ENCODE measurements at places on chromosomes 13 and 19.

DNA sequence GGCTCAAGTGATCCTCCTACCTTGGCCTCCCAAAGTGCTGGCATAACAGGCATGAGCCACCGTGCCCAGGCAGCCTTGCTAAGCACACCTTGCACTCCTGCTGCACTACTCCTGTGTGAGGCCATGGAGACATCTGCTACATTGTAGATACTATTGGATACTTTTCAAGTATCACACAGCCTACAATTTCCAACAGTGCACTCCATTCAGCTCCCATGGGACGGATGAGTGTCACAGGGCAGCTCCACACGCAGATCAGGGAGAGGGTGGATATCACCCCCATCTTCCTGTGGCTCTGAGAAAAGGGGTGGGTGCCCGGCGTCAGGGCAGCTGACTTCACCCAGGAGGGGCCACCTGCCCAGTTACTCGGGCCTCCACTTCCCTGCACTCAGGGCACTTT, 39.1 kb upstream of the CCNE1 start:
- no peak for DNase-seq

DNA sequence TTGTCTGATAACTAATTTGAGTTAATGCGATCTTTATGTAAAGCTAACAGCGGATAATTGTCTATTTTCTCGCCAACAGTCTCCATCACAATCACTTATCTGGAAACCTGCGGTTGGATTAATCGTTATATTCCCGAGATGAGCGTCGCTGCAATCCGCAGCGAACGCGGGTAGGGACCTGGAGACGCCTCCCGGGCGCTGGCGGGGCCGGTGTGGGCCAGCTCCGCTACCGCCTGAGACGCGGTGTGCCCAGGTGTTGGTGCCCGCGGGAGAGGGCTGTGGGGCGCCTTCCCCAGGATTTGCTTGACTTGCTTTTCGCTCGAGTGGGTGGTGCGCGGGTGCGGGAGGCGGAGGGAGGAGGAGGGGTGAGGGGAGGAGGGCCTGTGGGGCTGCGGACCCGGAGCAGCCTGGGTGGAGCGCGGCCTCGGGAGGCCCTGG, 38.3 kb downstream of the SOX1 start:
- DNase-seq, result no peak

DNA sequence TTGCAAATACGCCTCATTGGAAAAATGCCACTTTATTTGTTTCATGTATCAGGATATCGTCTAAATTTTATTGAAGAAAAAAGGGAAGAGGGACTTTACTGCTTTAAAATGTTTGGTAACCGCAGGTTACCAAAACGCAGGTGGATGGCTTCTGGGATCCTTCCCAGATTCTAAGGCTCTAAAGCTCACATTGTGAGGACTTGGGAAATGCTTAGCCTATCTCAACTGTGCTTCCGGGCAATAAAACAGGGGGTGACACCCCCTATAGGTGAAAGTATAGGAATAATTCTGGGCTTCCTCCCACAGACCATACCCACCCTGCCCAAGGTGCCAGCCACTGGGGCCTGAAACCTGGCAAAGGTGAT, 73.2 kb upstream of the IPO5 start:
- DNase-seq, result no peak

GRCh38 chr19:50678323-50678722, 29.1 kb downstream of the C19orf81 start:
- DNase-seq, result no peak

- no peak for DNase-seq
Observed at GRCh38 chr19:16750081-16750480, 30.4 kb downstream of the NWD1 start.

DNA sequence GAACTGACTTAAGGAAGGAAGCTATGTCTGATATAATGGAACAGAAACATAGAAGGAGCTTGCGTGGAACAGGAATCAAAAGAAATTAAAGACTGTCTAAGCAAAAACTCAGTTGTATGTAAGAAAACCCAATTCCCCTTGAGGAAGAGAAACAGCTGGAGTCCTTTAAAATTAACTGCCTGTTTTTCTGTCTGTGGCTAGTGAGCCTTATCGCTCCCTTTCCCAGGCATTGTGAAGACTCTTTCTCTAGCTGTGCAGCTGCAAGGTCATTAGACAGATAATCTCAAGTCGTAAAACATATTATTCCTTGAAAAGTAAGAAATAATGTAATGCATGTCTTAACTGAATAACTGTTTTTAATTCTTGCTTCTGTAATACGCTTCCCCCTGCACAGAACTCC, 39.7 kb upstream of the IGSF23 start:
- DNase-seq, result no peak

GRCh38 chr19:29881386-29881785, 60.7 kb upstream of the URI1 start:
- no peak for DNase-seq

DNA sequence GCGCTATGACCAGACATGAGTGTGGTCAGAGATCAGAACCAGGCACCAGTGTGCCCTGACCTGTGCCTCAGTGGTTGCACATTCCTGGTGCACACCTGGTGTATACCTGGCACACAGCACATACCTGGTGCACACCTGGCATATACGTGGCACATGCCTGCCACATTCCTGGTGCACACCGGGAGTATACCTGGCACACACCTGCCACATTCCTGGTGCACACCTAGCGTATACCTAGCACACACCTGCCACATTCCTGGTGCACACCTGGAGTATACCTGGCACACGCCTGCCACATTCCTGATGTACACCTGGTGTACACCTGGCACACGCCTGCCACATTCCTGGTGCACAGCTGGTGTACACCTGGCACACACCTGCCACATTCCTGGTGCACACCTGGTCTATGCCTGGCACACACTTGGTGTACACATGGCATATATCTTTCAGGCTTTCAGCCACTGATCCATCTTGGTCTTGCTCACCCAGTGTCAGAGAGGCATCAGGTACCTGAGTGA, 61.3 kb upstream of the ADGRL1 start:
- no peak for DNase-seq

DNA sequence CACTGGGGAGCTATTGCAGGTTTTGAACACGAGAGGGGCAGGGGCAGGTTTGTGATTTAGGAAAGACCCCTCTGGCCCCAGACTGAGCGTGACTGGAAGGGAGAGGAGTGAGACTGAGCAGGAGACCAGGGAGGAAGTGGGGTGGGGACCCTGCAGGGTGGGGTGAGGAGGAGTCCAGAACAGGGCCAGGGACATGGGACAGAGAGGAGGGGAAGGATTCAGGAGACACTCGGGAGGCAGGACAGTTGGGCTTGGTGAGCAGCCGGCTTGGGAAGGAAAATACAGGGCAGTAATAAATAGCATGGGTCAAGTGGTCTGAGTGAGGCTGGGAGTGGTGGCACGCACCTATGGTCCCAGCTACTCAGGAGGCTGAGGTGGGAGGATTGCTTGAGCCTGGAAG, 9.4 kb downstream of the FOSB start:
- DNase-seq, result no peak

DNA sequence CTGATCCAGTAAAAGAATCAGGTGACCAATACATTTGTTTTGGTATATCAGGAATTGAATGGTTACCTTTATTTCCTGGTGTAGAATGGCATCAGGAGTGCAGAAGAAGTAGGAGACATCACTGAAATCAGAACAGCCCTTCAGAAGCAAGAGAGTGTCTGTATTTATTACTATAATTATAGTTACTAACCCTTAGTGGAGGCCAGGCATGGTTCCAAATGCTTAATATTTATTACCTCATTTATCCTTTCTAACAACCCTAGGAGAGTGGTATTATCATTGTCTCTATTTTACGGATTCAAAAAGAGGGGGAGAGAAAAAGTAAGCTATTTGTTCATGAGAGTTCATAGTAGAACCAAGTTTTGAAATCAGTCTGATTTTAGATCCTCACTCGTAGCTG, 1292.9 kb downstream of the PCDH9 start:
- DNase-seq, result no peak

DNA sequence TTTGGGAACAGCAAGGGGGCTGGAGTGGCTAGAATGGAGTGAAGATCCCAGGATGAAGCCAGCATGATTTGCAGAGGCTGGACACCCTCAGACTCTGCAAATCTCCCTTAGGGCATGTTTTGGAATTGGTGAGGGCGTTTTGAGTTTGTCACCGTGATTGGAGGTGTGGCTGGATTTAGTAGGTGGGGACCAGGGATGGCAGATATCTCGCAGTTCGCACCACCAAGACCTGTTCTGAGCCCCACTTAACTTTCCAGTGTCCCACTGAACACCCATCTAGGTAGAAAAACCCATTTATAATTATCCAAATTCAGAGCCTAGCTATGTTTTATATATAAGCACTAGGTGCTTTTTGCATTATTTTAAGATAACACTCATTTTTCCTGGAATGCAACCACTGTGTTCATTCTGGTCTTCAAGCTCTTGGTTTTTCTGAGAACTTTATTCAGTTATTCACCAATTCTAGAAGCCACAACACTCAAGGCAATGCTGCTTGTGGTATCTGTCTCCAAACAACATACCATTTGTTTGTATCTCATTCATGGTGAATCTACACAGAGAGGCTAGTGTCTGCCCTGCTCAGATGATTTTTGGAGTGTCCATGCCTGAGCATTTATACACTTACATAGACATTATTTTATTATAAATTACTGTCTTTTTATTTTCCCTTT, 3.0 kb upstream of the NANOS2 start:
- DNase-seq, result no peak

DNA sequence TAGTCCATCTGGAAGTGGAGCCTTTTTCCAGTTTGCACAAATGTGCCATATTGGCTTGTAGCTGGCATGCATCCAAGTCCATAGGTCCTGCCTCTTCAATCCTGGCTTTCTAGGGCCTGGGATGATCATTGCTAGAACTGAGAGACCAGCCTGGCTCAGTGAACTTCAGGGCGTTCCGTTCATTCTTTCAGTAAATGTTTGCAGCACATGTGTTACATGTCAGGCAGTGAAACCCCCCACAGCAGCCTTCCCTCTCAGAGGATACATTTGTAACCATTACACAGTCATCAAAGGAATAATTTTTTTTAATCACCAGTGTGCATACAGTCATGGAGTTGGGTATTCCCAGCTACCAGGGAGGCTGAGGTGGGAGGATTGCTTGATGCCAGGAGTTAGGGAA, 9.7 kb downstream of the FUT2 start:
- no peak for DNase-seq
